Frontal cortex (tissue), 4 donors: ENCODE measurements at places on chromosomes 1 and 21. TPM values are rescaled to one million over a fixed set of nuclear protein-coding genes. Genes with fewer than 3 reads are reported as not detected.
A peak's percentile ranks its signal among the peaks of the same experiment; 100 is the strongest.

The CELA3B gene
- not detected for total RNA-seq

The PLA2G2C gene
- not detected for total RNA-seq

The LRIF1 gene
- 20.8 TPM for total RNA-seq

The CD1B gene
- not detected for total RNA-seq

The RBM11 gene
- total RNA-seq, result 10.2 TPM

The KRTAP15-1 gene
- not detected for total RNA-seq

The CYP4X1 gene
- 18.3 TPM for total RNA-seq

The GCSAML gene
- 0.41 TPM for total RNA-seq

The GRIK1 gene
- 4.1 TPM for total RNA-seq

The G0S2 gene
- 1.6 TPM for total RNA-seq

The ATP5IF1 gene
- 67.7 TPM for total RNA-seq

The KCNA10 gene
- total RNA-seq, result not detected

The CCDC185 gene
- not detected for total RNA-seq

The EIF3I gene
- total RNA-seq, result 98.6 TPM

The ANKRD35 gene
- 0.82 TPM for total RNA-seq

The LRP8 gene
- total RNA-seq, result 83.6 TPM

The SEC16B gene
- not detected for total RNA-seq

The NOTCH2 gene
- 21.2 TPM for total RNA-seq

The CEP85 gene
- 12.2 TPM for total RNA-seq

The OBSCN gene
- 30.2 TPM for total RNA-seq

DNA sequence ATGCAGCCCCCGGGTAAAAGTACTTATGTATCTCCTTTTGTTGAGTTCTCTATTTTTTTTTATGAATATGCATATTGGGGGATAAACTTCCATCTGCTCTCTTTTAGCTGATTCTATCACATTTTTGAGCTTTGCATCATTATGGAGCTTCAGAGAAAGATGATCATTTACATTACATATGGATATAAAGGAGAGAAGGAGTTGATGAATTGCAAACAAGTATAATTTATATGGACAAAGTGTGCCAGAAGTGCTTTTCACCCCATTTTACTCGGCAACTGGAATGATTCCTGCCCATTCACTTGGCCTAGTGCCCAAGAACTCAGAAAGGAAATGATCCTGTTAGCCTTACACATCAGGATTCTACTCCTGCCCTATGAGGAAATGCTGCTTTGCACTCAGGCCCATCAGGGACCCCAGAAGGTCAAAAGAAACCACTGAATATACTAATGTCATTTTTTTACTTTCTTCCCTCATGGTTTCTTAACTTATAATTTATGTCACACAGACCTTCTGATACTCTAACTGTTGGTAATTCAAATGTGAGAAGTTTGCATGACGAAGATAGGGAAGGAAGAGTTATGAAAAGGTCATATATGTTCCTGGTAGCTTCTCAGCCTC, 65.6 kb downstream of the SAMSN1 start:
- no peak for DNase-seq

DNA sequence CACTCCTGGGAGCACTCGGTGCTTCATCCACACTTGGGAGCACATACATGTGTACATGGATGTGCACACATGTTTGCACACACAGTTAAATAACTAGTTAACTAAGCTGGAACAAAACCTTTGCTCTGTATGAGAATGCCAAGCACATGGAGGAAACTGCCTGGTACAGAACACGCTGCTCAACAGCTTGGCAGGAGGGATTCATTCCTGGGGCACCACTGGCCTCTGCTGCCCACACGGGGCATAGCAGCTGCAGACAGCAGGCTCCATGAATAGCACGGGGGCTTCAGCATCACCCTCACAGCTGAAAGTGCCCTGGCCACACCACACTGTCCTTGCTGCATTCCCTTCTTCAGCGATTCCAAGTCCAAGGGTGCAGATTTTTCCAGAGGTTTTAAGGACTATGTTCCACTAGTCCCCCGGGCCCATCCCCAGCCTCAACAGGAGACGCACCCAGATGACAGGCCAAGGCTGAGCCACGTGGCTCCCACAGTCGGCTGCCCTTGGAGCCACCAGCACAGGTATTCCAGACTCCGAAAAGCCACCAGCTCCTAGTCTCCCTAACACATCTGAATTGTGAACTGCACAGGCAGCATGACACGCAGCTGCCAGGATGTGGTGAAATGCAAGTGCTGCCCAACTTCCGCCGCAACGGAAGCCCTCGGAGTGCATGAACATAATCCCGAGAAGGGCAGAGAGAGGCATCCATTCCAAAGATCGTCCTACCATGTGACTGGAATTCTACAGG, 16.9 kb downstream of the NPHP4 start:
- no peak for DNase-seq

DNA sequence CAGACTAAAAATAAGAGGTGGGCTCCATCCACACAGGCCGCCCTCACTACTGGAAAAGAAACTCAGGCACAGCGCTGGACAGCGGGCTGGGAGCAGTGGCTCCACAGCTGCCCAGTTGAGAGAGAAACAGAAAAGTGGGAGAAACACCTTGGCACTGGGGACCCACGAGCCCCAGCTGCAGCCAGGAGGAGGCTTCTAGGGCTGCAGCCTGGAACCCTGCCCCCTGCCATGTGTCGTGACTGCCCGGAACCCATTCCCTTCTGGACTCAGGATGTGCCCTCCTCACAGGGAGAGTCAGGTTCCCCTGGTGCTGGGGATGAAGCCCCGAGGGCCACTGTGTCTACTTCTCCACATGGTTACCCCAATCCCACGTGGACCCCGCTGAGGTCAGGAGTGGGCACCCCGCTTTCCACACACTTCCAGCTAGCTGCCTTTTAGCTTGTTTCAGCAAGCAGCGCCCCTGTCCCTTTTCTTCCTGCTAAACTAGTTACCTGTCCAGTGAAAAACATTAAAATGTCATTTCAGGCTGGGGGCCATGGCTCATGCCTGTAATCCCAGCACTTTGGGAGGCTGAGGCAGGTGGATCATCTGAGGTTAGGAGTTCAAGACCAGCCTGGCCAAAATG, 35.9 kb downstream of the PARP1 start:
- no peak for DNase-seq

DNA sequence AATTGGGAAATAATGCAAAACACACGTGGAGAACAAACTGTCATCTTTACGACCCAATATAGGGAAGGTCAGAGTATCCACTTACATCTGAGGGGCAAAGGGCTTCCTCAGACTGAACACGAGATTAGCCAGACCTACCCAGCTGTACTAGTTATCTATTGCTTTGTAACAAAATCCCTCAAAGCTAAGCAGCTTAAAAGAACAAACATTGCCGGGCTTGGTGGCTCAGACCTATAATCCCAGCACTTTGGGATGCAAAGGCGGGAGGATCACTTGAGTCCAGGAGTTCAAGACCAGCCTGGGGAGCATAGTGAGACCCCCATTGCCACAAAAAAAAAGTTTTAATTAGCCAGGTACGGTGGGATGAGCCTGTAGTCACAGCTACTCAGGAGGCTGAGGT, 262.8 kb downstream of the LTN1 start:
- DNase-seq, result no peak

DNA sequence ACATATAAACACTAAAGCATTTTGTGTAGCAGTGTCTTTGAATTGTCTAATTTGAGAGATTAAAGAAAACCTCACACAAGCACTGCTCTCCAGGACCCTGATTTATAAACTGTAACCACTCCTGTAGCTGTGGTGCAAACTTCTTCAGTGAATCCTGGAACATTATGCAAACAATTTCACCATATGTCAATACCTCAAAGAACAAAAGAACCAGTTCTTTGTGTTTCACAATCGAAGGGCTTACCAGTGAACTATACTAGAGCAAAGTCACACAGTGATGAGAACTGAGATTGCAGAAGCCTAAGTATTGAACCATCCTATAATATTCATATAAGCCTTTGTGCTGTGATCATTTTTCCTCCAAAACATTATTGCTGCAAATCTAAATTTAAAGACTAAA, 21.5 kb downstream of the DPH5 start:
- DNase-seq, result no peak

DNA sequence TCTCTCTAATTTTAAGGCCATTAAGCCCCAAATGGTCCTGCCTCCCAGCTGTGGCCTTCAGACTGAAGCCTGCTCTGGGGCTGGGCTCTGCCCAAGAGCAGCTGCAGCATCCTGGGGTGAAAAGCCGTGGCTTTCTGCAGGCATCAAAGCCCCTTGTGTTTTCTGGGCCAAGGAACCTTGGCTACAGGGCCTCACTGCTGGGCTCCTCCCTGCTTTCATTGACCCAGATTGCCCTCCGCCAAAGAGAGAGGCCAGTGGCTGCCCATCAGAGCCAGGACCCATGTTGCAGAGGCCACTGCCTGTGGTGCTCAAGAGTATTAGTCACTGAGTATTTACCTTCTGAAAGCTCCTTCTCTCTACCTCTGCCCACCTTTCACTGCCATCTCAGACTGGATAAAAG, 1.6 kb downstream of the ZNF648 start:
- DNase-seq, result peak; percentile 44

GRCh38 chr1:233393926-233394680, 66.6 kb downstream of the MAP3K21 start:
- no peak for DNase-seq

- no peak for DNase-seq
Measured at GRCh38 chr1:35947547-35947946, 16.6 kb downstream of the AGO3 start.

GRCh38 chr1:10795276-10796021, 997 bp downstream of the CASZ1 start:
- no peak for DNase-seq

DNA sequence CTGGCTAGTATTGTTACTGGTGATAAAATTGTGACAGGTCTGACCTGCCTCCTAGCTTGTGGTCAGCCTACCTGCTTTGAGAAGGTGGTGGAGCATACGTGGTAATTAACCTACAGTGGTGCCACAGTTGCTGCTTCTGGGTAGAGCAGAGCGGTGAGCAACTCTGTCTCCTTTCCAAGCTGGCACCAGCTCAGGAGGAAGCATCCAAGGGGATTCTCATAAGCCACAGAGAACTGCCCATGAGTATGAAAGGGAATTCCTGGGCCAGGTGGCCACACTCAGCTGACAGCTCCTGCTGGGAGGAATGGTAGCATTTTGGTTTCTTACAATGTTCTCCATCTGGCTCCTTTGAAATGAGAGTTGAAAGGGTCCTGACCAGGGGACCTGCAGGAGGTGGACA, 39.4 kb downstream of the ATP2B4 start:
- DNase-seq, result no peak

DNA sequence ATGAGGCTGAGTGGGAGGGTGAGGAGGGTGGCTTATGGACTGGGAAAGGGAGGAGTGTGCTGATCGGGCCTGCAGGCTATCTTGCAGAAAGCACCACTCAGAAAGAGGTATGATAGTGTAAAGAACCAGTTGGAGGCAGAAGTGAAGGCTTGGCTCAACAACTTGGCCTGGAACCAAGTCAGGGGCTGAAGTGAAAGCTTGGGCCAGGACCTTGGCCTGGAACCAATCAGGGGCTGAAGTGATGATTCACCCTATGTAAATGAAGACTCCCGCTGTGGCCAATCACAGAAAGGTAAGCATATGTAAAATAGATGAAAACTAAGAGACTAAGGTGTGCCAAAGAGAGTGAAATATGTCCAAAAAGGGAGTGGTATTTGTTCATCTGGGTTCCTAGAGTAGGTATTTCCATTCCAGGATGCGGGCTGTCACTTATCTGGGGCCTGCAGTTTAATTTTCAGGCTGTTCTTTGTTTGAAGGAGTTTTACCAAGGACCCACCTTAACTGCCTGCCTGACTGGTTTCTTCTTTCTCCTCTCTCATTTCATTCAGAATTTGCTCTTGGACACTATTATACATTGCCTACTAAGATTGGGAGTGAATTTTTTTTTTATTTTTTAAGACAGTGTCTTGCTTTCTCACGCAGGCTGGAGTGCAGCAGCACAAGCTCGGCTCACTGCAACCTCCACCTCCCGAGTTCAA, 5.1 kb upstream of the RFX5 start:
- no peak for DNase-seq

GRCh38 chr1:196034080-196034706, 574.0 kb downstream of the KCNT2 start:
- no peak for DNase-seq

DNA sequence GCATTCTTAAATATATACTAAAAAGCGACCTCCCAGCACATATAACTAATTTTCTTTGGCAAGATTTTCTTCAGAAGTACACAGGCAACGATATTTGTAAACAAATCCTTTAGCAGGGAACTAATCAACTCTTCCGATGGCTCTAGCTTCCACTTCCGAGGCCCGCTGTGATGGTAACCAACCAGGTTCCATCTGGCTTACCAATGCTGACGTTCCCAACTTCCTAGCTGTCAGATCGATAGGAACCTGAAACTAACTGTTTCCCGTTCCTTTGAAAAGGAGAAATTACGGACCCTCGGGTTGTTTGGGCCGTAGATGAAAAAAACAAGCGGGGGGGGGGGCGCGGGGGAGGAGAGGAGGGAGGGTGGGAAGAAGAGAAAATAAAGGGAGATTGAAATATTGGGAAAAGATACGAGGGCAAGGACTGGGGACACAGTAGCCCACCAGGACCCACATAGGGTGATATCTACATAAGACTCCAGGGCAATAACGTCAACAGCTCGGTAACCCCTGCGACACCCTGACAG, 513 bp downstream of the GTF2B start:
- DNase-seq, result peak; percentile 22

- DNase-seq, result no peak
Measured at GRCh38 chr1:169680377-169681019, 30.9 kb downstream of the SELL start.

DNA sequence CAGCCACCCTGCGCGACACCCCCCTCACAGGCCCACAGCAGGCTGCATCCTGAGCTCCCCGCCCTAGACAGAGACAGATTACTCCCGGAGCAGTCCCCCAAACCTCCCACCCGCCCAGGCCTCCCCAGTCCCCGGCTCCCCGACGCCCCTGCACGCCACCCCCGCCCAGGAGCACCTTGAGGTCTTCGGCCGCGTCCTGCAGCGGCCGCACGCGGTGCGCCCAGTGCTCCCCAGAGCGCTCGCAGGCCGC, 731 bp downstream of the TRIM11 start:
- no peak for DNase-seq
